ENCODE measurements at places on chromosomes 16 and 17.

- DNase-seq: peak; percentile 39
Observed at GRCh38 chr16:80403894-80404293, 136.9 kb upstream of the DYNLRB2 start.

GRCh38 chr16:15502041-15502725, 67.8 kb downstream of the BMERB1 start:
- no peak for DNase-seq

GRCh38 chr16:85872734-85873133, 26.2 kb upstream of the IRF8 start:
- no peak for DNase-seq

- no peak for DNase-seq
Observed at GRCh38 chr16:8203101-8203500, 387.2 kb downstream of the TMEM114 start.

GRCh38 chr16:85568519-85568918, 44.6 kb upstream of the GSE1 start:
- no peak for DNase-seq

DNA sequence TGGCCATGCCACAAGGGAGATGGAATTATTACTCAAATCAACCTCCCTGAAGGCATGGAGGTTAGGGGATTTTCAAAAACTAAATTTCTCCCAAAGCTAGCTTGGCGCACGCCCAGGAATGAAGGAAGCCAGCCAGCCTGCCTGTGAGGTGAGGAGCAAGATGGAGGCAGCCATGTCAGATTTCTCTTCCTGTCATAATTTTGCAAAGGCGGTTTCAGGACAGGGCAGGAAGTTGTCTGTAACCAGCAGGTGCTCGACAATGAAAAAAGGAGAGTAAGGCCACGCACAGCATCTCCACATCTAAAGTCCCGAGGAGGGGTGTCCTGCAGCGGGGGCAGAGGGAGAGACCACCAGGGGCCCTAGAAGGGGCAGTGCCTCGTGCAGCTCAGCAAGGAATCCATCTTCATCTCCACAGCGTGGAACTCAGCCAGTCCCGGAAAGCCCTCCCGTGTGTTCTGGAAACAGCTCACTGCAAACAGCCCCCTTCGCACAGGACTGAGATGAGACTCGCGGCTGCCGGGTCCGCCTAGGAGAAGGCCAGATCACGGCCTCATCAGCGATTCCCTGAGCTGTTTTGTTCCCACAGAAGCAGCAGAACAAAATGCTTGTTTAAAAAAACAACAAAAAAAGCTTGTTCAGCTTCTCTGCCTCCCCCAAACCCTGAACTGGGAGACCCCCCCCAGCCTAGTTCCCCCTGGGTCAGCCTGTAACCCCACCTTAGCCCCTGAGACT, 47.8 kb downstream of the SLC7A5 start:
- no peak for DNase-seq

DNA sequence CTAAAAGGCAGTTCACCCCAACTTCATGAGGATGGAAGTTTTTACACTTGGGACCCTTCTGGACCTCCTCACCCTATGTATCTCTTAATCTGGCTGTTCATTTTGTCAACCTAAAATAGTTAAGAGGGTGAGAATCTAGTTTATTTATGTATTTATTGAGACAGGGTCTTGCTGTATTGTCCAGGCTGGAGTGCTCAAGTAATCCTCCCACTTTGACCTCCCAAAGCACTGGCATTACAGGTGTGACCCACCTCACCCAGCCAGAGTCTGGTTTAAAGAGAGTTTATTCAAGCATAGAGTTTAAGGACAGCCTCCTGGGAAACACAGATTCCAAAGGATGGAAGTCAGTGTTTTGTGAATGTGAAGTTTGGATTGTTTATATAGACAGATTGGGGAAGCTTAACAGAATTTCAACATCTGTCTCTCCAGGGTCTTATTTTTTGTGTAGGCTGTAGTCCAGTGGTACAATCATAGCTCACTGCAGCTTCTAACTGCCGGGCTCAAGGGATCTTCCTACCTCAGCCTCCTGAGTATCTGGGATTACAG, 8.0 kb upstream of the APPBP2 start:
- DNase-seq: no peak

GRCh38 chr16:24075302-24075701, 180.8 kb upstream of the CACNG3 start:
- DNase-seq: no peak

- DNase-seq: no peak
Observed at GRCh38 chr16:3215601-3216262, 19.2 kb downstream of the ZNF200 start.

- no peak for DNase-seq
Observed at GRCh38 chr17:75442168-75443103, 14.0 kb upstream of the TMEM94 start.

DNA sequence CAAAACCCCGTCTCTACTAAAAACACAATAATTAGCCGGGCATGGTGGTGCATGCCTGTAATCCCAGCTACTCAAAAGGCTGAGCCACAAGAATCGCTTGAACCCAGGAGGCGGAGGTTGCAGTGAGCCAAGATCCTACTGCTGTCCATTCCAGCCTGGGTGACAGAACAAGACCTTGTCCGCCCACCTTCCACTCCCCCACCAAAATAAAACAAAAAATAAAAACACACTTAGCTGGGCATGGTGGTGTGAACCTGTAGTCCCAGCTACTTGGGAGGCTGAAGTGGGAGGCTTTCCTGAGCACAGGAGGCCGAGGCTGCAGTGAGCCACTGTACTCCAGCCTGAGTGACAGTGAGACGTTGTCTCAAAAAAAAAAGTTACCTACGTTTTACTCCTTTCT, 3.2 kb downstream of the PPM1E start:
- no peak for DNase-seq

GRCh38 chr16:28935924-28936783, 4.4 kb downstream of the CD19 start:
- DNase-seq: peak; percentile 50

- peak; percentile 67 for DNase-seq
Observed at GRCh38 chr16:84084570-84085270, 32.0 kb downstream of the MBTPS1 start.

- DNase-seq: no peak
Observed at GRCh38 chr16:48565752-48566151, 44.2 kb downstream of the N4BP1 start.

- peak; percentile 81 for DNase-seq
Observed at GRCh38 chr17:65100316-65101140, 36.6 kb upstream of the RGS9 start.

DNA sequence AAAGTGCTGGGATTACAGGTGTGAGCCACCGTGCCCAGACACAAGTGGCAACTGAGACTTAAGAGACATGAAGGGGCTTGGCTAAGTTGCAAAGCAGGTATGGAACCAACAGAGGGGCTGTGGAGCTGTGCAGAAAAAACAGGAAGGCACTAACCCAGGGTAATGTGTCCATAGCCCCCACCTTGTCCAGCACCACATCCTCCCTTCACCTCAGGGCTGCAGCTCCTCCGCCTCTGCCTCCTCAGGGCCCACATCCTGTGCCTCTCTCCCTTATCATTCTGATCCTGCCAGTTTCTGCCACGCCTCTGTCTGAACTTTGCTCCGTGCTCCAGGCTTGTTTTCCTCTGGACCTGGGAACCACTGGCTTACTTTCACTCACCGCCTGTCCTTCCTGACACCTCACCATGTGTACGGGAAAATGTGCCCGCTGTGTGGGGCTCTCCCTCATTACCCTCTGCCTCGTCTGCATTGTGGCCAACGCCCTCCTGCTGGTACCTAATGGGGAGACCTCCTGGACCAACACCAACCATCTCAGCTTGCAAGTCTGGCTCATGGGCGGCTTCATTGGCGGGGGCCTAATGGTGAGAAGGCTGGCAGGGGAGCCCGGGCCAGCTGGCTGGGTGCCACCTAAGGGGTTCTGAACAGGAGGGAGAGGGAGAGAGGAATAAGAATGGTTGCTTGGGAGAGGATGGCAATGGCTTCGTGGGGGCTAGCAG, at the start of gene TM4SF5:
TM4SF5 (plus strand) TSS at position 368 of the 716 bp plus-strand sequence; CDS start at position 405, 37 bp downstream.
- no peak for DNase-seq

- DNase-seq: no peak
Observed at GRCh38 chr16:57997528-57998265, 2.8 kb downstream of the ZNF319 start.

DNA sequence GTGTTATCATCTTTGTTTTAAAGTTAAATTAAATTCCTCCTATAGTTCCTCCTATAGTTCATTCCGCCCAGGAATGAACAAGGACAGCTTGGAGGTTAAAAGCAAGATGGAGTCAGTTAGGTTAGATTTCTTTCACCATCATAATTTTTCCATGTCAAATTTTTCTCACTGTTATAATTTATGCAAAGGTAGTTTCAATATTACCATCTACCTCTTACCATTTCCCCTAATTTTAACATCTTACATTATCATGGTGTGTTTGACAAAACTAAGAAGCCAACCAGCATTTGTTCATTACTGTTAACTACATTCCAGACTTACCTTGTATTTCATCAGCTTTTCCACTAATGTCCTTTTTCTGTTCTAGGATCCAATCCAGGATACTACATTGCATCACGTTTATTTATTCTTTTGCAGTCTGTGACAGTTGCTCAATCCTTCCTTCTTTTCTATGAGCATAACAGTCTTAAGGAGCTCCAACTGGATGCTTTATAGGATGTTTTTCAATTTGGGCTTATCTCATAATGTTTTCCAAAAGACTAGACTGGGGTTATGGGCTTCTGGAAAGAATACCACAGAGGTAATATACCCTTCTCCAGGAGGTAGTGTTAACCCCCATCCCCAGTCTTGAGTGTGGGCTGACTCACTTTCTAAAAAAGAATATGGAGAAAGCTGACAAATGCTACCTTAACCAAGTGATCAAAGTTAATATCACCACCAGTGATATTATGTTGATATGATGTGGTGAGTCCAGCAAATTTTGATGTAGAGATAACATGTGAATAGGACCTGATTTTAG, 158.5 kb downstream of the PPM1E start:
- no peak for DNase-seq

- no peak for DNase-seq
Observed at GRCh38 chr16:24151482-24151939, 104.6 kb upstream of the CACNG3 start.

DNA sequence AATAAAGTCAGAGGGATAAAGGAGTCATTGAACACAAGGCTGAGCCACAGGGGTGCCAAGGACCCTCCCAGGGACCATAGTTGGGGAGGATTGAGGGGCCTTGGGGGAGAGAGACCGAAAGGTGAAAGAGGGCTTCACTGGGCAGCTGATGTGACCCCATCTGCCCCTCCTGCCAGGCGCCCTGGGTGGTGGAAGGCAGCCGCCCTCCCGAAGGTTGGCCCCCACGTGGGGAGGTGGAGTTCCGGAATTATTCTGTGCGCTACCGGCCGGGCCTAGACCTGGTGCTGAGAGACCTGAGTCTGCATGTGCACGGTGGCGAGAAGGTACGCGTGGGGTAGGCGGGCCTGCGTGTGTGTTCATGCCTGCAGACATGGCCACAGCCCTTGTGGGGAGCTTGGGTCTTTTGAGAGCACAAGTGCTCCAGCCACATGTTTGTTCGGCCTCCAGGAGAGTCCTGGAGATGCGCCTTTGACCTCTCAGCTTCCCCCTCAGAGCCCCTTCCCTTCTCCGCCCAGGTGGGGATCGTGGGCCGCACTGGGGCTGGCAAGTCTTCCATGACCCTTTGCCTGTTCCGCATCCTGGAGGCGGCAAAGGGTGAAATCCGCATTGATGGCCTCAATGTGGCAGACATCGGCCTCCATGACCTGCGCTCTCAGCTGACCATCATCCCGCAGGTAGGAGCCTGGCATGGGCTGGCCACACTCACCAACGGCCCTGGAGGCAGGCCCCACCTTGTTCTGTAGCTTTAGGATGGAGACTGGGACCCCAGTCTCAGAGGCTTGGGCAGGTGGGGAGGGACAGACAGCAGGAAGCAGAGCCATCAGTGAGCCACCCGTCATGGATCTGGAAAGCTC, 24.1 kb downstream of the ANKRD40 start:
- no peak for DNase-seq

DNA sequence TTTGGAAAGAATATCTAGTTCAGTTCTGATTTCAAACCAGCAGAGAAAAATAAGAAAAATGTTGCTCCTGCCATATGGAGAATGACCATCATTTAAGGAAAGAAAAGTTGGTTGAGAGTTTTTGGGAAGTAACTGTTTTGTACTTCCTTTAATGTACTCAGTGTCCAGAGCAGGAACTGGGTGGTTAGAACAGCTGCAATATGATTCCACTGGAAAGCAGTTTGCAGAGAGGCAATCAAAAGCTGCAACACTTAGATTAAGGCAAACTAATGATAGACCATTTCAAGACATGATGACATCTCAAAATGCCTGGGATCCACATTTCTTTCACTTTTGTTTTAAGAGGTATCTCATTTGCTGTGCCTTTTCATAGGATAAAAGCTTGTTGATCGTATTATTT, 313.3 kb upstream of the HSBP1 start:
- no peak for DNase-seq

- no peak for DNase-seq
Observed at GRCh38 chr16:85436636-85437165, 176.4 kb upstream of the GSE1 start.

DNA sequence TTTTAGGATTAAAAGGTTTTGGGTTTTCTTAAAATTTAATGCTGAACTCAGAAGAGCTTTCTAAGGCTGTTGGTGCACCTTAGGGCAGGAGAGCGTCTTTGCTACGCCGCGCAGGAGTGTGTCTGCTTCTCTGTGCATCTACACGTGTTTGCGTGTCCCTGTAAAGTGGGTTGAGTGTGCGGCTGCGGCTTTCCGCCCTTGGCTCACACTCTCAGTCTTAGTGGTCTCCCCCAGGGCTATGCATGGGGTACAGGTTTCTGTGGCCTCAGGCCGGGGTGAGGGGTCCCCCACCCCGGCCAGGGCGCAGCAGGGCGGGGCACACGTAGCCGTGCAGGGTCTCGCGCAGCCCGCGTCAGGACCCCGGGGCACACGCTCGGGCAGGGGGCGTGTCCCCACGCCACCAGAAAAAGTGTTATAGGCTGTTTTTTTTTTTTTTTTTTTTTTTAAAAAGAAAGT, 727 bp upstream of the TENT4B start:
- DNase-seq: no peak

DNA sequence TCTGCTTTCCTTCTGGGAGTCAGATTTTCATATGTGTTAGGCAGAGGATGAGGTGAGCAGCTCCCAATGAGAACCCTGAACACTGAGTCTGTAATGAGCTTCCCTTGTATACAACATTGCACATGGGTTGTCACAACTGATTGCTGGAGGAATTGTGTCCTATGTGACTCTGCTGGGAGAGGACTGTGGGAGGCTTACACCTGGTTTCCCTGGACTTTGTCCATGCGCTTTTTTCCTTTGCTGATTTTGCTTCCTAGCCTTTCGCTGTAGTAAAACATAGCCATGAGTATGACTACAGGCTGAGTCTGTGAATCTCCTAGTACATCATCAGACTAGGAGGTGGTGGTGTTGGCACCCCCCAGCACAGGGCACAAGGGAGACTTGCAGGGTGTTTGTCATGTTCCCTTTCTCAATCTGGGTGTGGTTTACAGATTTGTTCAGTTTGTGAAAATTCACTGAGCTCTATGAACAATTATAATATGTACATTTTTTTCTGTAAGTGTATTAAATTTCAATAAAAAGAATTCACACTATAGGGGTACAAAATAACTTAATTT, 1.7 kb upstream of the PLK1 start:
- no peak for DNase-seq

- no peak for DNase-seq
Observed at GRCh38 chr16:7185689-7186088, 147.0 kb upstream of the RBFOX1 start.
